ENCODE measurements at places on chromosomes 3 and 15.
A peak's percentile ranks its signal among the peaks of the same experiment; 100 is the strongest.

DNA sequence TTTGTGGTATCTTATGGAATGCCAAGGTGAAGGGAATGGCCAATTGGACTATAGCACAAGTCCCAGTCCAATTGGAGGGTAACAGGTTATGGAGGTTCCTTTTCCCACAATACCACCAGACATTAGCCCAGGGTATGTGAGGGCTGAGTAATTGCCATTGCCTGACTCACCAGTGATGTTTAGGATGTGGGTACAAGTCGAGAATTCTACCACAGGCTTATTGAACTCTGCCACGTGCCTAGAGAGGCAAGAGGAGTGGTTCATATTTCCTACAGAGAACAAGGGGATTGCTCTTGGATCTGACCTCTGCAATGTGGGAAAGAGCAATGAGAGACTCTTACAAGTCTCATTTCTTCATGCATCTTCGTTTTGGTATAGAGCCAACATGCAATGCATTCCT is 85.0 kb upstream of the XCR1 start:
- DNase-seq: no peak

DNA sequence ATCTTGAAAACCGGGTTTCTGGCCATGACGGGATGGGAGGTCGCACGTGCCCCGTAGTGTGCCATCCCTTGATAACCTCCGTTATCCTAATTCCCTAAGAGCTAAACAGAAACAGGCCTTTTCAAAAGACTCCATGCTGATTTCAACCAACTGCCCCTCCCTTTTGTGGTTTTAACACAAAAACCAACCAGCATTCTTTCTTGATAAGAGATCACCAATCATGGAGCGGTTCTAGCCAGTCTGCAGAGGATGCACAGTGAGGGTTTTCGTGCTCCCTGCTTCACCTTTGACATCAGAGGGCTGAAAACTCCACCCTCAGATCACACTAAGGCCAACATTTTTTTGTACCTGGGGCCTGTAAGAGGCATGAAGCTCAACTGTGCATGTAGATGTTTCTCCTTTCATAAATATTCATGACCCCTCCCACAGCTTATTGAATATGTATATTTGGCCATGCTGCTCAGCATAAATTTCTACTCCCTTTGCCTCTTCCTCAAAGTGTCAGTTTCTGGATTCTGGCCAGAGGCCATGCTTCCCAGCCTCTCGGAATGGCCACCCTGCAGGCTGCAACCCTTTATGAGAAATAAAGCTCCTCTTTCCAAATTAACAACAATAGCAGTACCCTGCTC is 41.3 kb downstream of the FAM3D start:
- DNase-seq: no peak

DNA sequence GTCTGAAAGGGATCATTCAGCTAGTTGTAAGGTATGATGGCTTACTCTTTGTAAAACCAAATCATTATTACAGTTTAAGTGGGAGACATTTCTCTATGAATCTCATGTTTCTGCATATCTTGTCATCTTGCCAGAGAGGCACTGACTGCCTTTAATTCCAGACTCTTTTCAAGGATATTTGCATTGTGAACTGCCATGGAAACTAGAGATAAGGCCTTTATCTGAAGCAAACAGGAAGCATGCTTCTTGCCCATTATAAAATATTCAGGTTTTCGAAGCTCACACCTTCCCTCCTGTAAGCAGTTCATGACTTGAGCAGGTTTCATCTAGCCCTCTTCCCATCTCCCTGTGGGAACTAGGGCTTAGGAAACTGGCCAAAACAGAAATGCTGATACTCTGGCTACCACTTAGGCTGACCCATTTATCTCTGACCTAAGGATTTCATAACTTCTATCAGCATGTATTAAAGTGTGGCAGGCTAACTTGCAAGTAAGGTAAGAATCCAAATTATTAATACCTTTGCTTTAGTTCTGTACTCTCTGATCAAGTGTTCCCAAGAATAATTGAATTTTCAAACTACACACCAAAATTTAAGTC is 326.6 kb upstream of the ALCAM start:
- no peak for DNase-seq

DNA sequence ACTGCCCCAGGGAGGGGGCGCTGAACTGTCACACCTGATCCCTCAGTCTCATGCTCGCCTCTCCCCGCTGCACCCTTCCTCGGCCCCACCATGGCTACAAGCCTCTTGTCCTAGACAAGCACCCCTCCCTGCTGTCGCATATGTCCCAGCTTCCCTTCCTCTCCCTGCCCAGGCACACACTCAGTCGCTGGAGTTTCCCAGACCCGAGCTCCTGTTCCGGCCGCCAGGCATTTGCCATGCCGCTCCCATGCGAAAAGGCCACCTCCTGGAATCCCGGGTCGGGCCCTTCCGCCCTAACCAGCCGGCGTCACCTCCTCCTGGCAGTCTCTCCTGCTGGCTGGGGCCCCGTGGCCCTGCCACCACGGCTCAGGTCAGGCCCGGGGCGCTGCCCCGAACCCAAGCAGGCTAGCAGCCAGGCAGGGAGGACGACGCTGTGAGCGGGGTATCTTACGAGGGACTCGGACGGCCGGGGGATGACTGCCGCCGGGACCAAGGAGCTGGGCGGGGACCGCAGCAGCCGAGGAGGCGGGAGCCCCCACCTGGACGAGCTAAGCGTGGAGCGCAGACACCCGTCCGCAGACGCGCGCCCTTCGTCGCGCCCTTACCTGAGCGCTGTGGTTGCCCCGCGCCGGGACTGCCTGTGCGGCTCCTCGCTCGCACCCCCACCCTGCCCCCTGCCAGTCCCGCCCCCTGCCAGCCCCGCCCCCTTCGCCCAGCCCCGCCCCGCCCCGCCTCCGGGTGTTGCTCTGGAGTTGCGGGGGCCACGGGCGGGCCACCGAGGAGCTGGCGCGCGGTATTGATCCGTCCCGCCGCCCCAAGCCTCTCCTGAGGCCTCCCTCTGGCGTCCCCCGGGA is at the start of gene ALS2CL:
ALS2CL (minus strand) TSS at position 642 of the 854 bp plus-strand sequence. CDS start 4,239 bp downstream, outside the sequence.
- peak; percentile 50 for DNase-seq

DNA sequence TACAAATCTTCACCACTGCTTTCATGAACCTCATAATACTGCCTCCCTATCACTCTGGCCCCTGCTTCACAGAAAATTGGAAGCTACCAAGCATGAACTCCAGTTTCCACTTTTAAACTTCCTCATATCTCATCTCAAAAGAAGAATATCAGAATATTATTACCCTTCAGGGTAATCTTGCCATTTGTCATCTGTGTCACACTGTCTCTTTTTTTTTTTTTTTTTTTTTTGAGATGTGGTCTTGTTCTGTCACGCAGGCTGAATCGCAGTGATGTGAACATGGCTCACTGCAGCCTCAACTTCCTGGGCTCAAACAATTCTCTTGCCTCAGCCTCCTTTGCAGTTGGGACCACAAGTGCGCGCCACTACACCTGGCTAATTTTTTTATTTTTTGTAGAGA is 80.4 kb upstream of the TCF12 start:
- DNase-seq: no peak

- no peak for DNase-seq
Observed at GRCh38 chr15:37806808-37807207, 127.6 kb upstream of the TMCO5A start.

DNA sequence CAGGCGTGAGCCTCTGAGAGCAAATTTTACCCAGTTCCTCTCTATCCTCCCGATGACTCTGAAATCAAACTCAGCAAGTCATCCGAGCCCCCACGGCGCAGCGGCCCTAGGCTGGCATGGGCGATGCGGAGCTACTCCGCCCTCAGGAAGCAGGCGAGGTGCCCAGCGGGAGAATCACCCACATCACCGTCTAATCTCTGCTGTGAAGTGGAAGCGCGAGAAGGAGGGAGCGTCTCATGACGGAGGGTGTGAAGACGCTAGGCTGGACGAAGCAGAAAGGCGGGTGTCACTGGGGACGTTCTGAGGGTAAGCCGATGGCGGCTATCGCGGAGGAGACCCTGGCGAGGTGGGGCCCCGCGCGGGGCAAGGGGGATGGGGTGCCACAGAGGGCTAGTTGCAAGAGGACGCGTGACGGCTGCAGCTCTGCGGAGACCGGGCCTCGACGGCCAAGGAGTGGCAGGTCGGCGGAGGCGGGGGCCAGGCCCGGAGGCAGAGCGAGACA is 9.1 kb upstream of the GNAI2 start:
- DNase-seq: no peak

DNA sequence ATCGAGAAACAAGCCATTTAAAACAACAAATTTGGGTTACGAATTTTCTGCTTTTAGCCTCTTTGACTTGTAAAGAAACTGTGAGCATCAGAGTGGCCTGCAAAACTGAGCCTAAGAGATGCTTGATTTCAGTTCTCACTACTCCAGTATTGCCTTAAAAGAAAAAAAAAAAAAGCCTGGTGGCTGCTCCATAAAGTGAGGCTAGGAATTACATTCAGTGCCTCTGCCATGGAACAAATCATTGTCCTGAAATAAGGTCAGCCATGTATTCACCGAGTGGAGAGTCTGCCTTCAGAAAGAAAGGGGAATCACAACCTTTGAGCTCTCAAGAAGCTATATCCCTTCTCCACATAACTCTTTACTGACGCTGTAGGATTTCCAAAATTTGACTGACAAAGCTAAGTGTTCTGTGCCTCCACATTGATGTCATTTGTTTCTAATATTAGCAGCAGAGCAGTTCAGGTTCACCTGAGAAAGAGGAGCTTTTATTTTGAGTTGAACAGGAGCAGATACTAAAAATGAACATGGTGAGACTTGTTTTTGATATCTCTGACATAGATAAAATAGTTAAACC is 137.3 kb downstream of the SSR3 start:
- DNase-seq: no peak

DNA sequence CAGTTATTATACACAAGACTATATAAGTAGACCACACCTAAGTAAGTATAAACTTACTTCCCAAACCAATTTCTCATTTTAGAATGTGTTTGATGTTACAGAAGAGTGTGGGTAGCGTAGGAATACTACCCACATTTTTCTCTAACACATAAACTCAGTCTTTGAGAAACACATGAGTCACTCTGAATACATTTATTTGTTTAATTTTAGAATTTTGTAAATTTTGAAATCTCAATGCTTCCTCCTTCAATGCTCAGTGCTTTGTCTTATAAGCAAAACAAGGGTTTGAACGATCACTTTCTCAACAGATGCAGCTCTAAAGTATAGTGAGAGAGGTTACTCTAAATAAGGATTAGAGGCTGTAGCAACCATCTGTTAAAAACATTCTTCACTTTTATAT is 700.8 kb downstream of the SI start:
- DNase-seq: no peak

- DNase-seq: no peak
Observed at GRCh38 chr3:149016669-149017541, 25.6 kb downstream of the GYG1 start.

DNA sequence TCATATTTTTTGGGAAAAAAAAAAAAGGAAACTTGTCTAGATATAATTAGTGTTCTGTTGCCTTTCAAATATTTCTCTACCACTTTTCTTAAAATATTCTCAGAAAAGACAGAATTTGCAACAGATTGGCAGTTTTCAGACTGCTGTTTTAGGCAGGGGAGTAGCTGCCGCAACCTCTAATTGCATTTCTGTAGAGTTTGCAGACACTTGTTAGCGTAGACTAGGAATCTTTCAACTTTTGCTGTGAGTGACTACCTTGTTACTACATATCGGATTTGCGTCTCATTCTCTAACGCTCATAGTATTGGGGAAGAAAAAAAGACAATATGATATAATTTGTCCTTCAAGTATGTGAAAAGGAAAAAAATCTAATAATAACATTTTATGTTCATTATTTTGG is 10.7 kb downstream of the TGFBR2 start:
- DNase-seq: no peak
